NCI-H2081 treated with DMSO at 0.1 percent for 48 hours (cell line): ENCODE measurements at places on chromosomes 5 and 9.
A peak's percentile ranks its signal among the peaks of the same experiment; 100 is the strongest.

GRCh38 chr5:61623401-61624069 lies 291.5 kb downstream of the ZSWIM6 start:
- DNase-seq = no peak

DNA sequence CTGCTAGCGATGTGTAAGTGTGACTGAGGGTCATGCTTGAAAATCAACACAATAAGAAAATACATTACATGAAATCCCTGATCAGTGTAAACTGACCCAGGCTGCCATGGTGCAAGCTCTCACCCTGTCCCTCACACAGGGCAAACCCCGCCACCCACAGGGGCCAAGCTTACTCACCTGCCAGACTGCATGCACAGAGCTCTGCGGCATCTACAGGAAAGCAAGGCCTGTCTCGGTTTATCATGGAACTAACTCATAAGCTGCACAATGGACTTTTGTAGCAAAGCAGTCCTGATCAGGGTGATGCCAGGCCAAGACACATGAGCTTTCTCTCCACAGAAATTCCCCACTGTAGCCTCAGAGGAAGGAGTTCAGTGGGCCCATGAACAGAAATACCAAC lies 9.7 kb downstream of the IPPK start:
- no peak for DNase-seq

DNA sequence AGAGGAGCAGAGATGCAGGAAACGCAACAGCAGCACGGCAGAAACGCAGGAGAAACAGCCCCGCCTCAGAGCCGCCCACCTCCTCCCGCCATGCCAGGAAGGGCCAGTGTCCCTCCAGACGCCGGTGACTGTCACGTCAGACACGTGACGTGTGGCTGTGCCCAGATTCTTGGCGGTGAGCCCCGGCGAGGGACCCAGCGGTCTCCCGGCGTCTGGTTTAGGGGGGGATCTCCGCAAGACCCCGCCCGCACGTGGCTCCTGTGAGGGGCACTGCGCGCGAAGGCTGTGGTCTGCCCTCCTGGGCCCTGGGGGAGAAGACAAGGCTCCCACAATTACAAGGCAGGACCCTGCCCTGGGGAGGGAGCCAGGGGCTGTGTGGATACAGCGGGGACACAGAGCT lies 2.4 kb upstream of the LCN8 start:
- no peak for DNase-seq

DNA sequence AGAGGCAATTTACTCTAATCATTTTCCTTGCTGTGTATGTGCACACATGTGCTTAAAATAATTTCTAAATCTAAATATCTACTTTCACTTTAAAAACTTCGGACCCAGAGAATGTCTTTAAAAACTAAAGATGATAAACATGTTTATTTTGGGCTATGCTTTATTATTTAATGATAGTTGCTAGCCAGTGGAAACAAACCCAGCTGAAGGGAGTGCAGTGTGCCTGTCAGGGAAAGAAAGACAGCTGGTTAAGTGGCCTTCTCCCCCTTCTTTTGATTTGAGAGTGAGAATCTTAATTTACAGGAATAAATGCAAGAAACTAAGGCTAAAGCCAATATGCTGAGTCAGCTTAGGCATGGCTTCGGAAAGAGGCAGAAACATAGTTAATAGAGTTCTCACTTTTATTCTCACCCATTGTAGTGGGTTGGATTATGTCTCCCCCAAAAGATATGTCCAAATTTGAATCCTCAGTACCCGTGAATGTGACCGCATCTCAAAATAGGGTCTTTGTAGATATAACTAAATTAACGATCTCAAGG lies 111.4 kb downstream of the DCP2 start:
- no peak for DNase-seq

DNA sequence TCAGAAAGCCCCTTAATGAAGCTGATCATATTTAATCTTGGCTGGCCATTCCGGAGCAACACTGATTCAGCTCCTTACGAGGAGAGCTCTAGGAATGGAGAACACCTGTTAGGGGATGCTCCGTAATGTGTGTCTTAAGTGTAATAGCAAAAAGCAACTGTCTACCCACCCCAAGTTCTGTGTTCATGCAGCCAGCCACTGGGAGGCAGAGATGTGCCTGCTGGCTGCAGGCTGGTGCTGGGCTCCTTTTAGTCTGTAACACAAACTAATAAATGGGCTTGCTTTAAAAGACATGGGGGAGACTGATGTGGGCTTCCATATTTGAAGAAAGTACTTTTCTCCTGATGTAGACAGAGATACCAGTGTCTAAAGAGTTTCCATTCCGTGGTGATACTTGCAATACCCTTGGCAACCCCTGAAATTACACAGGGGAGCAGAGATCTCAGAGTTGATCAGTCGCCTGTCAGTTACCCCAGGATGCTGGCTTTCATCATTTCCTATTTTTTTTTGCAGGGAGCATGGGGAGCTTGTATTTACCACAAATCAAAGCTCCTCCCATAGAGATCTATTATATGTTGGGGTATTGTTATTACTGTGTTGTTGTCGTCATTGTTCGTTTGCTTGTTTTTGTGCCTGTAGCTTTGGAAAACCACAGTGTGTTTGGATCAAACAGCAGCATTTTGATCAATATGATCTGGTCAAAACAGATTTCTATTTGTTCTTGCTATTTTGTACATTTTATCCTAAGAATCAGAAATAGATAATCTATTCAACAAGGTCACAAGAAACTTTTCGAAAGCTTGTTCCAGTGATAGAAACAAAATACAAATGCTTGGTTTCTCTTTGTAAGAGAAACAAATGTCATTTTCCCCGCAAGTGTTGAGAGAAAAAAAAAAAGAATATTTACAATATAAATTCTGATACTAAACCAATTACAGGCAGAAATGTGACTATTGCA lies 65.8 kb downstream of the MTX3 start:
- DNase-seq = no peak

GRCh38 chr5:57432876-57433275 lies 49.7 kb downstream of the ACTBL2 start:
- DNase-seq = no peak

DNA sequence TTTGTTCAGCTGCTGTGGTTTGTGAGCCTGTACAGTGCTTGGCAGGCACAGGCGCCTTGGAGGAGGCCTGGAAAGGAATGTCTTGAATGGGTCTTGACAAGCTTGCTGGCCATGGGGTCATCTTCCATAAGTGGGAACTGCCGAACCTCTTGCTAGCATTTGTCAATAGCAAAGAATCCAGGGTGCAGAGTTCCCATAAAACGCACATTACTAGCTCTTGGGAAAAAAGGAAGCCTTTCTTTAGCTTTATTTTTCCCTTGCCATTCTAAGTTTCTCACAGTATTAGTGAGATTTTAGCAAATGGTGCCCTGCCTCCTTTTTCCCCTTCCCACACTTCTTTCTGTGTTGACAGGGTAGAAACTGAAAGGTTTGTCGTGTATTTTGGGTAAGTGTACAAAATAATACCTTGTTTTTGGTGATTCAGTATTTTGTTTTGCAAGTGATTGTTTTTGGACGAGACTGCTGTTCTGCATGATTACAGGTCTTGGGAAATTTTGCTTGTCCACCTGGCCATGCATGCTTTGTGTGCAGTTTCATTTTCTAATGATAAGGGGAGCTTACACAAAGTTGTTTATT lies 82.0 kb downstream of the ADGRV1 start:
- DNase-seq = no peak

DNA sequence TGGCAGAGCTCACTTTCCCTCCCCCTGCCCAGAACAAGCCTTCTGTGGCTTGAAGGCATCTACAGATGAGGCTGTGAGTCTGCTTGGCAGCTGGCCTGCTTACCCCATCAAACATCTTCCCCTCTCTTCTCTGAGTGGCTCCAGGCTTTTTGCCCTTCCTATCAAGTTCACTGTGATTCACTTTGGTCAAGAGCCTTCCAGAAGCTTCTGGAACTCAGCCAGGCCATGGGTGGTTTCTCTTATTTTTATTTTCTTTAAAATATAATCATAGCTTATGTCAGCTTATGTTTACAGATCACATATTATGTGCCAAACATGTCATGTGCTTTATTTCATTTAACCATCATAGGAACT lies 267.0 kb downstream of the SEC61B start:
- no peak for DNase-seq

DNA sequence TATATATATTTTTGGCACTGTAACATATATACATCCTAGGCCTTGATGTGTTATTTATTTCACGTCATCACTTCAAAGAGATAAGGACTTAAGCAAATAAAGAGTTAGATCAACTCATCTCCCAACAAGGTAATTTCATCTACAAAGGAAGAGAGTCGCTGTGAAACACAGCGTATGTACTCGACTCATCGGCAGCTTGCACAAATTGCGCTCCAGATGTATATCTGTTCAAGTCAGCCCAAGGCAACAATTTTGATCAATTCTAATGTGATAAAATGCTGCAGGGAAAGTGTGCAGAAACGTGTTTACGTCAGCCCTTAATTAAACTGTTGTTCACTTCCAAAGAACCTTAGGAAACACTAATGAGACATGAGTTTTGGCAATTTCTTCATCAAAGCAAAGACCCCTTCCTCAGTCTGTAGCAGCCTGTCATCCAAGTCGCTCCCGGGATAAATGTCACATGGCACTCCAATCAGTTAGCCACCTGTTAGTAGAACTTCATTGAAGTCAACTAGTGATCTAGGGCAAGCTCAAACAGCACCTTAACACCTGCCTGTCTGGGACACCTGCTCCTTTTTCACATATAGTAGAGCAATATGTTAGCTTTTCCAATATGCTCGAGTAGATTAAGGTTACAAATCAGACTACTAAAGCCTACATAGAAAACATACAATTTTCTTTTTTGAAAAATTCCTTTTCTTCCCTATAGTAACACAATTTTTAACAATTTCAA lies 182.4 kb downstream of the NFIB start:
- DNase-seq = no peak

DNA sequence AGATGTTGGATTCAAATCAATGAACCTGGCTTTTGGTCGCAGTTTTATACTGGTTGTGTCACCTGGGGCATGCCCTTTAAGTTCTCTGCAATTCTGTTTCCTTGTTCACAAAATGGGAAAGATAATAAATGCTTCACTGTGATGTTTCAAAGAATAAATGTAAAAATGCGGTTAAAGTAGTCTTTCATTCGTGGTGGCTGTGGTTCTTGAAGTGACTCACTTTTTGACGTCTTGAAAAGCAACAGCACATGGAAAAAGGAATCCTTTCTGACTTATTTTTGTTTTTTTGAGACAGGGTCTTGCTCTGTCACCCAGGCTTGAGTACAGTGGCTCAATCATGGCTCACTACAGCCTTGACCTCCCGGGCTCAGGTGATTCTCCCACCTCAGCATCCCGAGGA lies 88.4 kb upstream of the SLIT3 start:
- DNase-seq = no peak

DNA sequence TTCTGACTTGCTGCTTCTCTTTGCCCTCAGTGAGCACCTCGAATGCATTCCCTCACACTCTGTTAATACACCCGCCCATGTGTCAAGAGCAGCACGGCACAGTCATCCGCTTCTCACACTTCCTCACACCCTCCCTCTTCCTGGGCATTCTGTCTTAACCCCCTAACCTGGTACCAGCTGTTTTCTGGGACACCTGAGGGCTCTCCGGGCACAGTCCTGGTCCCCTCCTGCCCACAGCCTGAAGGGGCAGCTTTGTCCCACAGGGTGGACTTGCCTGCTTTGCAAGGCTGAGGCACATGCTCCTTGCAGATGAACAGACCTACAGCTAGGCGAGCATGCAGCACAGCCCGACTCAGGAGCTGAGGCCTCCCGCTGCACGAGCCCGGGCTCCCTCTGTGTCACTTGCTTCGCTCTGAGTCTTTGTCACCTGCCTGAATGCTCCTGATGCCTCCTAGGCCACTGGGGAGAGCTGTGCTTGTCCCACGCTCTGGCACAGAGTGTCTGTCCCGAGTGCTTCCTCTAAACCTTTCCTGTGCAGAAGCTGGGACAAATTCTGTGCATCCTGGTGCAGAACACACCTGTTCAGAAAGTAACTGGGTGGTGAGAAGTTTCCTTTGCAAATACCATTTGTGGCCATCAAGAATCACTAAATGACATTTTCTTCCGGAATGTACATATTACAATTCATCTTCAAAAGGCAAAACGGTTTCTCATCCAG lies 47.8 kb downstream of the AHRR start:
- DNase-seq = no peak

DNA sequence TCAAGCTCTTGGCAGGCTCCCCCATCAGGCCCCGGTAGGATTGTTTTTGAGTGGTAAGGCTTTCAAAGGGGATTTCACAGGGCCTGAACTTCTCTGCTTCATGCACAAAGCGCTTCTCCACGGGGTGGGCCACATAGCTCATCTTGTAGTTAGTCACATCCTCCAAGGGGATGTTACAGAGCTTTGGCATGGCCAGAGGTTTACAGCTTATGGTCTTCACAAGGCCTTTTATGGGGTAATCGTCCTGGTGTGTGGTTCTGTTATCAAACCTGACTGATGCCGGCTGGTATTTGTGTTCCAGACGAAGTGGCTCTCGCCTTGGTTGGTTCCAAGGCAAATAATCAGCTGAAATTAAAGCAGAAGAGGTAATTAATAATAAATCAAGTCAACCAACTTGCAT lies 104.3 kb downstream of the SAXO1 start:
- no peak for DNase-seq

- DNase-seq = peak; percentile 78
Observed at GRCh38 chr9:98132806-98133631, 14.0 kb upstream of the TRIM14 start.

- DNase-seq = no peak
Observed at GRCh38 chr5:103607346-103607745, 44.8 kb upstream of the NUDT12 start.

GRCh38 chr5:164326219-164326618 lies 820.8 kb downstream of the MAT2B start:
- DNase-seq = no peak

DNA sequence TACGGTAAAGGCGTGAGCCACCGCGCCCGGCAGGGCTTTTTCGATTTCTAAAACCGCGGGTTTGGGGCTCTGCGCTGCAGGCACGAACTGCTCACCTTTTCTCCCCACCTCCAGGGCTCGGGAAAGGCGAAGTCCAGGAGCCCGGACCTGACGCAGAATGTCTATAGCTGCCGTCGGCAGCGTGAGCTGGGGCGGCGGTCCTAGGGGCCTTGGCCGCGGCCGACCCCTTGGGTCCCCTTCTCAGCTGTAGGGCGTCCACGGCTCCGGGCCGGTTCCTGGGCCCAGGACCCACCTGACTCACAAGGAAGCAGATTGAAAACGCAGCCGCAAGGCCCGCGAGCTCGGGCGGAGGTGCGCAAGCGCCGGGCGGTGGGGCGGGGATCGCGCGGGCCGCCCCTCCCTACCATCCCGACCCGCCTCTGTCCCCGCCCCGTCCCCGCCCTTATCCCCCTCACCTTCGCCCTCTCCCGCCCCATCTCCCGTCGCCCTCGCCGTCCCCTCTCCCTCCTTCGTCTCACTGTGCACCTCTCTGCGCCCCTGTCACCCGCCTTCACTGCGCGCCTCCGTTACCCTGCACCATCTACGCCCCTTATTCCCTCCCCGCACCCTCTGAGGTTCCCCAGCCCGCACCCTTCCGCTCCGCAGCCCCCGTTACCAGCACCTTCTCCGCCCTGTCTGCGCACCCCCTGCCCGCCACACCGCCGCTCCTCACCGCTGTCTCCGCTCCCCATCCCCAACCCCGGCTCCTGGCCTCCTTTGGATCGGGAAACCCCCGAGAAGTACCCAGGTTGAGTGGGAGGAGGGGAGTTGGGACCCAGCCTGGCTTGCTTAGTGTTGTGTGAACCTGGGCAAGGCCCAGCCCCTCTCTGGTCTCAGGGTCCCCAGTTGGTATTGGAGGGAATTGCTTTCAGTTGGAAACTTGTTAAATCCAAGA lies at the start of gene HDHD3:
TSS of gene HDHD3 (minus strand) at position 353 of the 934 bp plus-strand sequence. CDS start 2,632 bp downstream, outside the sequence.
- no peak for DNase-seq

- no peak for DNase-seq
Observed at GRCh38 chr9:107637421-107638420, 148.2 kb upstream of the KLF4 start.

- DNase-seq = no peak
Observed at GRCh38 chr5:130966990-130967525, 198.0 kb downstream of the HINT1 start.

GRCh38 chr9:129140397-129141065 lies 29.3 kb downstream of the PTPA start:
- no peak for DNase-seq
